ENCODE measurements at places on chromosomes 12 and 14.

DNA sequence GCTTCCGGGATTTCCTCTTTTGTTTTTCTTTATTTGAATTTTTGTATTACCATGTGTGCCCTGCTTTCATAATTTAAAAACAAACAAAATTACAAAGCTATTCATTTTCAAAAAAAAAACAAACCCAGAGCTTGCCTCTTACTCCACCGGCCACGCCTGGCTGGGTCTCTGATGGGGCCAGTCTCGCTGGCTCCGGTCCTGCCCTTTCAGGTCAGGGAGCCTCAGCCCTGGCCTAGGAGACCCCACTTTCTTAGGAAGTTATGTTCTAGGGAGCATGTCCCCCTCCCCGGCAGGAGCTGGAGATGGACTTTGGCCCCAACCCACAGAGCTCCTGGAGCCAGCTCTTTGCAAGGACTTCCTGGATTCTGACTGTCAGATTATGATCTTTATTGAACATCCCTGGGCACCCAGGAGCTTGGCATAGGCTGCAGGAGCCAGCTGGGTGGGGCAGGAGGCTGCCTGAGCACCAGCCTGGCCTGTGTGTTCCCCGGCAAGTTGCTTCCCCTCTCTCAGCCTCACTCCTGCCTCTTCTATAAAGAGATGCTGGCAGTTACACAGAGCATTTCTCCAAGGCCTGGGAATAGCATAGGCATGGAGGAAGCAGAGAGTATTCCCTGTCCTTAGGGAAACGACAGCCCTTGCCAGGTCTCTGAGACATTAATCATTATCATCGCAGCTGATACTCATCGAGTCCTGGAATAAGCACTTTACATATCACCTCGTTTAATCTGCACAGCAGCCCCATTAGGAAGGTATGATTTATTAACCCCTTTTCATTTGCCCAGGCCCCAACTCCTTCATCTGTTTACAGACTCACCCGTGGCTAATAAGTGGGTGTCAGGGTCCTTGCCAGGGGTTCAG lies 3.5 kb downstream of the DEGS2 start:
- DNase-seq = no peak

GRCh38 chr12:88998421-88998820 lies 353.9 kb downstream of the DUSP6 start:
- DNase-seq = peak; percentile 53

GRCh38 chr14:102982852-102983470 lies 60.5 kb downstream of the AMN start:
- no peak for DNase-seq

DNA sequence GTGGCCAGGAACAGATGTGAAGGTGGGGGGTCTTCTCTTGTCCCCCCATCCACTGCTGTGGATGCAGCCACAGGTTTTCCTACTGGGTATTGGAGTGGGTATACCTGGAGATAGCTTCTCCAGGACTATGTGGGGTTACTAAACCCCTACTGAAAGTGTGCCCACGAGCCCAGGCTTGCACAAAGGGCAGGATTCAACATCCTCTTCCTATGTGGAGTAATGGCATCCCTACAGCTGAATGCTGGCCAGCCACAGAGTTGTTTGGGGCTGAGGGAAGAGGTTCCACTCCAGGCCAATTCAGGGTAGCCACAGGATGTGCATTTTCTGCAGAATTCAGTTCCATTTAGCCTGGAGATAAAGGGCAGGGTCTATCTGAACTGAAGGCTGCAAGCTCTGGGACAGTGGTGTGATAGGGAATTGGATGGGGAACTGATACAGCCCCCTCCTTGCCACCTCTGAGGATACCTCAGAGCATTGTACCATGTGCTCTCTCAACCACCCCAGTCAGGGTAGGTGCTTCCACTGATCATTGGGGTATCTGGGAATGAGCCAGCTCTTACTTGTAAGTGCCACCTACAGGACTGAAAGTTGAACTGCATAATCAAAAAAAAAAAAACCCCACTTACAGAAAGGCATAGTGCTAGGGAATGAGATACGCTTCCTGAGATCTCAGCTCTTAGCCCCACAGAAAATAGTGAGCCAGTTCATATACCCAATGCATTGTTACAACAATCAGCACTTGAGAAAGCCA lies 187.1 kb downstream of the KITLG start:
- DNase-seq = peak; percentile 61

- DNase-seq = peak; percentile 88
Observed at GRCh38 chr12:24839268-24839791, 109.6 kb downstream of the BCAT1 start.

DNA sequence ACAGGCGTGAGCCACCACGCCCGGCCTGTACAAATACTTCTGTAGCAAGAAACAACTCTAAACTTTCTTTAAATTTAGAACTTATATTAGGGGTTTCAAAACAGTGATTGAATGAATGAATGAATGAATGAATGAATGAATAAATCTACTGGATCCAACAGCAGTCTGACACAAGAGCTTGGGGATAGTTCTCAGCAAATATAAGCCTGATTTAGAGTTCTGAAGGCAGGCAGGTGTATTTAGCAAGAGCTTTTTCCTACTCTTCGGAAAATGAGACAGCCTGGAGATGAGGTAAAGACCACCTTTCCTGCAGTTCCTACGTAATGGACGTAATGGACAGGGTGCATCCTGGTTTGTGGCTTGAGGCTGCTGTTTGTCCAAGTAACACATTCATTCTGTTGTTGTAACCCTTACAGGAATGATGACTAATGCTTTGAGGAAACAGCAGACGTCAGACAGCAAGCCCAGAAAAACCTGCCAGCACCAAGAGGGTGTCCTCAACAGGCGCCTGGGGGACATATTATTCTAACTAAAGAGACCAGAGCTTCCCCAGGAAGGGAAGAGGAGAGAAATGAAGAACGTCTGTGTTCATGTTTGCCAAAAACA lies 277.4 kb upstream of the SOX5 start:
- DNase-seq = peak; percentile 95

GRCh38 chr12:121911824-121912585 lies 6.4 kb upstream of the CFAP251 start:
- DNase-seq = no peak

DNA sequence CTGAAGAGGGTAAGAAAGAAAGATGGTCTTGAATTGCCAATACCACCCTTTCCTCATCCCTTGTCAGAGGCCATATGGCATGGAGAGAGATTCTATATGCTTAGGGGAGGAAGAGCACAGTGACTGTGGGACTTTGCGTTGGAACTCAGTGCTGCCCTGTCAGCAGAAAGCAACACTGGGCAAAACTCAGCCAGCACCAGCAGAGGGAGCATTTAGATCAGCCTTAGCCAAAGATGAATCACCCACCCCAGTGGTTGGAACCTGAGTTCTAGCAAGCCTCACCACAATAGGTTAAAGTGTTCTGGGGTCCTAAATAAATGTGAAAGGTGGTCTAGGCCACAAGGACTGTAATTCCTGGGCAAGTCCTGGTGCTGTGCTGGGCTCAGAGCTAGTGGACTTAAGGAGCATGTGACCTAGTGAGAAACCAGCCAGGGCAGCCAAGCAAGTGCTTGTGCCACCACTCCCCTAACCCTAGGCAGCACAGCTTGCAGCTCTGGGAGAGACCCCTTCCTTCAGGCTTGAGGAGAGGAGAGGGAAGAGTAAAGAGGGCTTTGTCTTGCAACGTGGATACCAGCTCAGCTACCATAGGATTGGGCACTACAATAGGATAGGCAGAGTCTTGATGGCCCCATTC lies 11.4 kb upstream of the BCAT1 start:
- DNase-seq = peak; percentile 69

DNA sequence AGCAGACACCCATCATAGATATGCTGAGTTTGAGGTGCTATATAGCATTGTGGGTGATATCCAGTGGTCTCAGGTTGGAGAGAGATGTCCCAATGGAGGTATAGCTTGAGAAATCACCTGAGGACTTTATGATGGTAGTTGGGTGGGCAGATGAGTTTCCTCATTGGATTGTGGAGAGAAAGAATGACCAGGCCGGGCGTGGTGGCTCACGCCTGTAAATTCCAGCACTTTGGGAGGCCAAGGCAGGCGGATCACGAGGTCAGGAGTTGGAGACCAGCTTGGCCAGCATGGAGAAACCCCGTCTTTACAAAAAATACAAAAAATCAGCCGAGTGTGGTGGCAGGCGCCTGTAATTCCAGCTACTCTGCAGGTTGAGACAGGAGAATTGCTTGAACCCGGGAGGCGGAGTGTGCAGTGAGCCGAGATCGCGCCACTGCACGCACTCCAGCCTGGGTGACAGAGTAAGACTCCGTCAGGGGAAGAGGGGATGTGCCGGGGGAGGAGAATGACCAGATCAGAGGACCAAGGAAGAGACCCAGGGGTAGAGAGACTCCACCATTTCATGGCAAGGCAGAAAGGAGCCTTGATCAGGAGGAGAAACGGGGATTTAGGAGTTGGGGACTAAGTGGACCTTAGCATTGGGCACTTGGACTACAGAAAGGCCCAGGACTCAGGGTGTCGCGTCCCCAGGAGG lies 757 bp upstream of the PCK2 start:
- no peak for DNase-seq

- DNase-seq = peak; percentile 79
Observed at GRCh38 chr12:20097626-20098025, 270.7 kb upstream of the PDE3A start.

- peak; percentile 28 for DNase-seq
Observed at GRCh38 chr14:99671235-99672224, 12.6 kb upstream of the CYP46A1 start.

DNA sequence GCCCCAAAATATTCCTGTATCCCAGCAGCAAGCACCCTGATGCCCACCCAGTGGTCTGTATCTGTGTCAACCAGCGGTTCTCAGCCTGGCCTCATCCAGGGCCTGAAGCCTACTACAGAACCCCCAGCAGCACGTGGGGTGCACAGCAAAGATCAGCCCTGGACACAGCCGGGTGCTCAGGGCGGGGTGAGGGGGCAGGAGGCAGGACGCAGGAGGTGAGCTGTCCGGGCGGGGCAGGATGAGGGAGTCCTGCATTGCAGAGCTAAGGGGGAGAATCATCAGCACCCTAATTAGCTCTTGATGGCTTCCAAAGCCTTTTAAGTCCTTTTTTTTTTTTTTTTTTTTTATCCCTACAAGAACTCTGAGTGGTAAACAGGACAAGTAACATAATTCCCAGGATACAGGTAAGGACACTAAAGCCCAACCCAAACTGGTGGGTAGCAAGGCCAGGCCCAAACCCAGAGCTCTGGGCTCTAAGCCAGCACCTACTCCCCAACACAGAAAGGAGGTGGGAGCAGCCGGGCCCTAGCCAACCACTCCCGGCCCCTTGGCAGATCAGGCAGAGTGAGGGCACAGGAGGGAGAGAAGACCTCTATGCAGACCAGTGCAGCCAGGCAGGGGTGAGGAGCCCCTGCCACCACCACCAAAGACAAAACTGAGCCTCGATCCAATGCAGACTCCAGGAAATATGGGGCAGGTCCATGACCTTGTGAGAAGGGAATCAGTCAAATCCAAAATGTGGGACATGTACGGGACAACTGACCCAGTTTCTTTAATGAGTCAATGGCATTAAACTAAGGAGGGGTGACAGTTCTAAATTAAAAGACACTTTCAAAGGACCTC lies 32.3 kb upstream of the EIF5 start:
- no peak for DNase-seq

DNA sequence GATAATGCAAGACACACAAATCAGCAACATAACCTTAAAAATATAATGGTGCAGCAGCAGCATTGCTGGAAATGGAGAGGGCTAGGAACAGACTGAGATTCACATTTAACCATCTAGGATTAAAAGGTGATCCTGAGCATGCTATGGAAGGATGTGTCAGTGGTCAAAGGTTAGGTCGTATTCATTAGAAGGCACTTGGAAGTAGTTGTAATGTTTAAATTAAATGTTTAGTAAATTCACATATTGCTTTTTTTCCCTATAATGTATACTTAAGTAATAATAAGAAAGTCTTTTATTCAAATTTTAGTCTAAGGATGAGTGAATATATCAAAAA lies 368.6 kb upstream of the PDE3A start:
- DNase-seq = no peak

DNA sequence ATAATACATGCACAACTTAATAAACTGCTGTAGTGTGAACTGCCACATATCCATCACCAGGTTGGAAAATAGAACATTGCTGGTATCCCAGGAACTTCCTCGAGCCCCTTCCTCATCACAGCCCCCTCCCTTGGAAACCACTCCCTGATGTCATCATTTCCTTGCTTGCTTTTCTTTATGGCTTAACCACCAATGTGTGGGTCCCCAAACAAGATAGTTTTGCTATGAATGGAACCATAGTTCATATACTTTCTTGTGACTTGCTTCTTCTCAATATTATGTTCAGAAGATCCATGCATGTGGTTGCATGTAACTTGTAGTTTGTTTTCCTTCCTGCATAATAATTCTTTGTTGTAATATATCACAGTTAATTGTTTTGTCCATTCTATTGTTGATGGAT lies 8.9 kb upstream of the WNT5B start:
- DNase-seq = no peak

DNA sequence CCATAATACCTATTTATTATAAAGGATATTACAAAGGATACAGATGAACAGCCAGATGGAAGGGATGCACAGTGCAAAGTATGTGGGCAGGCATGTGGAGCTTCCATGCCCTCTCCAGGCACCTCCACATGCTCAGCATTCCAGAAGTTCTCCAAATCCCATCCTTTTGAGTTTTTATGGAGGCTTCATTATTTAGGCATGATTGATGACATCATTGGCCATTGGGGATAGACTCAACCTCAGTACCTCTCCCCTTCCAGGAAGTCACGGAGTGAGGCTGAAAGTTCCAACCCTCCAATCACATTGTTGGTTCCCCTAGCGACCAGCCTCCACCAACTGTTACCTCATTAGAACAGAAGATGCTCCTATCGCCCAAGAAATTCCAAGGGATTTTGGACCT lies 156.4 kb downstream of the ATP23 start:
- no peak for DNase-seq

DNA sequence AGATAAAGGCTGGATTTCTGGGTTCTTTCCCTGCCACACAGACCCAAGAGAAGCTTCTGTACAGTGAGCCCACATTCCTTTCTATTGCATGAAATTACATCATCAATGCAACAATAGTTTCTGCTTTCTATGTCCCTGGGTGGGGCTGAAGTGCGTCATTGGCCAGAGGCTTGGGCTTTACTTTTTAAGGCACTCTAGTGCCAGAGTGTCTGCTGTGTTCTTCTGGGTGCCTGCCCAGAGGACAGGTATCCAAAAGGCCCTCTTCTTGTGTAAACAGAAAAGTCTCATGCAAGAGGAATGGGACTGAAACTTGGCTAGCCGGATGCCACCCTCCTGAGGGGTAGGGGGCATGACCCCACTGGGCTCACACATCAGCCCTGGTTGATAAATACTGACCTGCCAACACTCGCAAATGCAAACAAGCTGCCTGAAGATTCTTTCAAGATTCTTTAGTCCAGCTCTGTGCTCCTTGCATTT lies 5.9 kb downstream of the KRT86 start:
- DNase-seq = peak; percentile 94

- DNase-seq = no peak
Observed at GRCh38 chr12:5807090-5807414, 138.0 kb downstream of the ANO2 start.

DNA sequence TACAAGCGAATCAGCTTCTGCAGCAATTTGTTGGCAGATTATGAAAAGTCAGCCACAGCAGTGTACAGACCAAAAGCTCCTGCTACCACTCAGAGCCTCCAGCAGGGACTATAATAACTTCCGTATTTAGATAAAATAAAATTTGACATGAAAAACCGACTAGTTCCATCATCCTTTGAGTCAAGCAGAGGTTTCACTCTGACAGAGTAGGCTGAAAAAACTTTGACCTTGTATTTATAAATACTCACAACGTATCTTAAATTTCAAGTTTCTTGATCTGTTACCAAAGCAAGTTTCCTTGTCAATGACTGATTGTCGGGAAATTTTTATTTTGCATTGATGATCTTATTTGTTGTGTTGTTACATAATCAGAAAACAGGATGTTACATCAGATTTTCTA lies 283.4 kb downstream of the DAD1 start:
- DNase-seq = no peak
